Stimulated activated naive CD4-positive, alpha-beta T cell treated with Interleukin-2 at 50 U/mL for 16 hours (primary cell): ENCODE measurements at places on chromosomes 12 and 14.

DNA sequence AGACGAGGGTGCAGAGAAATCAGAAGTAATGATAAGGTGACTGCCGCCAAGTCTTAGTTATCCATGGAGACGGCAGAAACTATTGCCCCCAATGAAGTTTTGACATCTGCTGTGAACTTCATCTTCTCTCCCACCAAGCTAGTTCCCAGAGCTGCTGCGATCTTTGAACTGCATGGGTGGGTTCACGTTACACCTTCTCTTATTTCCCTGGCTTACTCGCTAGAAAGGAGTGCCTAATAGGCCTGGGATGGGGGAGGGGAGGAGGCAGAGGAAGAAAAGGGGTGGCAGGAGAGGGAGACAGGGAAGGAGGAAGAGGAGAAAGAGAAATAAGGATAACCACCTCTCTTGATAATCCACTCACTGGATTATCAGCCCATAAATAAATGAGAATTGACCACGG is 157.1 kb downstream of the NTF3 start:
- DNase-seq = no peak

- no peak for DNase-seq
These were observed 36.9 kb downstream of the ATP2A2 start for GRCh38 chr12:110317911-110318310.

DNA sequence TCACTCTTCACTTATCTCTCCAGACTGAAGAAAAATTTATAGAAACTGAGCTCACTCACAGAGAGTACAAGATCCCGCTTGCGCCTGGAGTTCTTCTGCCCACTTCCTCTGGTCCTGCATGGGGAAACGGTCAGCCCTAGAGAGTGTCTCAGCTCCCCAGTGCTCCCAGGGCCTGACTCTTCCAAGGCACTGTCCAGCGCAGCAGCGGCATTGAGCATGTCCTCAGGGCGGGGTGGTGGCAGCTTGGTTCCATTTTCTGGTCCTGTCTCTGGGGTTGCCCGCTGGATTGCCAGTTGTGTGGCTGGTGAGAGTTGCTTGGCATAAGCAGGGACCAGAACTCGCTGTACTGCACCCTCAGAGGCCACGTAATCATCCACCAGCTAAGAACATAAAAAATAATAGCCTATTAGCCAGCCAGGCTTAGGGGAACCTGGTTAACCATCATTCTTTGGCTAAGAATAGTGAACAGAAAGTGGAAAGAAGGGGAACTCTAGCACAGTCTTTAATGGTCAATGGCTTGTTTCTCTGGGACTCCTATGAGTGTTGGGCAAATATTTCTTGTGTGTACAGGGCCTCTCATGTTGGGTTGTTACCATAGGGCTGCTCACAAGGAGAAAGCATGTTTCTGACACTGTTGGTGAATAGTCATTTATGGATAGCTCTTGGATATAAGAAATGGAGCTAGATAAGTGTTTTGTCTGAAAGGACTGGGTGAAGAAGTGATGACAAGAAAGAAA is 13.7 kb upstream of the AJUBA start:
- no peak for DNase-seq

GRCh38 chr12:20272161-20272560 is 96.2 kb upstream of the PDE3A start:
- DNase-seq = no peak

- DNase-seq = no peak
These were observed 15.4 kb upstream of the TC2N start for GRCh38 chr14:91882776-91883175.

DNA sequence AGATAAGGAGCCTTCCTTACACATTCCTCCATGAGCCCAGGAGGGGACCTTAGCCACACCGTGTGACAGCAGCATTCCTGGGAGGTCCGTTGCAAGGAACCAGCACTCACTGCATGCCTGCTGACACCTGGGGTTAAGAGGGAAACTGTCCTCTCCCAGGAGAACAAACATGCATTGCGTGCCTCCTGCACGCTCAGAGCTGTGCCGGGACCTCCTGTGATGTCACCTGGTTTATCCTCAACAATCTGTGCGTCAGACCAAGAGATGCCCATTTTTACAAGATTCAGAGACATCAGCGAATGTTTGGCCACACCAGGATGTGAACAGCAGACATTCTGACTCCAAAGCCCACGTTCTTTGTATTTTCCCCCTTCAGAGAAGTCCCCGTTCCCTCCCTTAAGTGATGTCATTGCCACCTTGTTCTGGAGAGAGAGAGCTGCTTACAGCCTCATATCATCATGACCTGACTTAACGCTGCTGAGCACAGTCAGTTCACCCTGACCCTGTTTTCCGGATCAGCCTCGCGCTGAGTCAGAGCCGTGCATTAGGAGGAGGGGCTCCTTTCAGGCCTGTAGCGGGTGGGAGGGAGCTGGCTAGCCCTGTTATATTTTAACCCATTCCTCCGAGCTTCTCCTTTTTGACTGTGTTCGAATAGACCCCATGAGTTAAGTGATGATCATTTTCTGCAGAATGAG is 36.2 kb downstream of the TMEM120B start:
- DNase-seq = peak; percentile 24

GRCh38 chr12:42502682-42503081 is 86.9 kb downstream of the PRICKLE1 start:
- no peak for DNase-seq

GRCh38 chr12:115255257-115255656 is 571.3 kb upstream of the TBX3 start:
- no peak for DNase-seq

DNA sequence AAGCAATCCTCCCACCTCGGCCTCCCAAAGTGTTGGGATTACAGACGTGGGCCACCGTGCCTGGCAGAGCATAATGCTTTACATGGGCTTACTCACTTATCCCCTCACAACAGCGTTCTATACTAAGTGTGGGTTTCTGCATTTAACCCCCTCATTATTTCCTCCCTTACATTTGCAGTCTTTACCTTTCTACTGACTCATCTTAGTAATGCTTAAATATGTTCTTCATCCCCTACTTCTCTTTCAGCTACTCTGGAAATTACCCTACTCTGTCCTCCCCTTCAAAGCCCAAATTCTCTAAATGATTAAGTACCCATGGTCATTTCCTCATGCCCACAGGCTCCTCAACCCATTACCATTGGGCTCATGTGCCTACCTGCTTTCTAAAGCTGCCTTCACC is 40.7 kb downstream of the NKX2-1 start:
- DNase-seq = no peak

DNA sequence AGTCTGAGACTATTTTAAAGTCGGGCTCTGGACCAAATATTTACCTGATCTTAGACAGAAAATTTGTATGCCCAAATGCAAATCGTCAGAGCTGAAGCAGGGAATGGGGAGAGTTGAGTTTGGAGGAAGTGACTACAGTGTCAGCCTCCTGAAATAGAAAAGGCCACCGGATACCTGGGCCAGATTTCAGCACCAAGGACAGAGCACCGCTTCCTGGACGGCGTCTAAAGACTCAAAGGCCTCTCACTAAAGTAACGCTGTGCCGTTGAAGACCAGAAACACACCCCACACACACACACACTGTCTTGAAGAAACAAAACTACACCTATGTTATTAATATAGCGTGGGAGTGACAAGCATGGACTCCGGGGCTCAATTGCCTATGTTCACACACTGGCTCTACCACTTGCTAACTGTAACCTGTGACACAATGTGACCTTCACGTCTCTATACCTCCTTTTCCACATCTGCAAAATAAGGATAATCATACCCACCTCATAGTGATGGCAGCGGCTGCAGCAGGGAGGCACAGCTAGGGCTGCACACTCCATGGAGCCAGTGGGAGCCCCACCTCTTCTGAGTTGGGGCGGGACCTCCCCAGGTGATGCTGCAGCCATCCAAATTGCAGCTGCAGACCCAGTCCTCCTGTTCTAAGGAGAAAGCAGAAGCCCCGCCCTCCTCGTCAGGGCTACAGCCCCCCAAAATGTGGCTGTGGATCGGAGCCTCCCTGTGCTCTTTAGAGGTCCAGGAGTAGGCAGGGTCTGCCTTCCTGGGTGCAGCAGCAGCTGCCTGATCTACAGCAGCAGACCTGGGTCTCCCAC is 35.6 kb downstream of the KRT76 start:
- DNase-seq = peak; percentile 22

GRCh38 chr14:90405101-90405500 is 8.3 kb downstream of the CALM1 start:
- DNase-seq = no peak

DNA sequence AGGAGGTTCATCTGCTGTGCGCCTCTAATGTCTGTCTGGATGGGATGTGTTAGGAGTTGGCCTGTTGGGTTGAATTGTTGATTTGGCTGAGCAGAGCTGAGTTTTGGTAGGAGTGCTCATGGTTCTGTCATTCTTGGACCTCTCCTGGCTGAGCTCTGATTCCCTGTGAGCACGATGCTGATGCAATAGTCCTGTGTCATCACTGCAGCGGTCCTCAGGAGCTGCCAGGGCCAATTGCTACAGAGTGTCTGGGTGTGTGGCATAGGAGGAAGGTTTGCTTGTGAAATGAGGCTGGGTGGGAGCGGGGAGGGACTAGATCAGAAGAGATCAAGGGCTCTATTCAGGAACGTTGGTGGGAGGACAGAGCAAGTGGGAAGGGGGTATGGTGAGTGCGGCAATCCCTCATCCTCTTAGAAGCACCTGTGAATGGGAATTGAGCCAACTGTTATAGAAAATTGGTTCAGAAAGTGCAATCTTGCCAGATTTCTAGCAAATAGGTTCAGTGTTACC is 21.2 kb downstream of the PEX5 start:
- DNase-seq = no peak

DNA sequence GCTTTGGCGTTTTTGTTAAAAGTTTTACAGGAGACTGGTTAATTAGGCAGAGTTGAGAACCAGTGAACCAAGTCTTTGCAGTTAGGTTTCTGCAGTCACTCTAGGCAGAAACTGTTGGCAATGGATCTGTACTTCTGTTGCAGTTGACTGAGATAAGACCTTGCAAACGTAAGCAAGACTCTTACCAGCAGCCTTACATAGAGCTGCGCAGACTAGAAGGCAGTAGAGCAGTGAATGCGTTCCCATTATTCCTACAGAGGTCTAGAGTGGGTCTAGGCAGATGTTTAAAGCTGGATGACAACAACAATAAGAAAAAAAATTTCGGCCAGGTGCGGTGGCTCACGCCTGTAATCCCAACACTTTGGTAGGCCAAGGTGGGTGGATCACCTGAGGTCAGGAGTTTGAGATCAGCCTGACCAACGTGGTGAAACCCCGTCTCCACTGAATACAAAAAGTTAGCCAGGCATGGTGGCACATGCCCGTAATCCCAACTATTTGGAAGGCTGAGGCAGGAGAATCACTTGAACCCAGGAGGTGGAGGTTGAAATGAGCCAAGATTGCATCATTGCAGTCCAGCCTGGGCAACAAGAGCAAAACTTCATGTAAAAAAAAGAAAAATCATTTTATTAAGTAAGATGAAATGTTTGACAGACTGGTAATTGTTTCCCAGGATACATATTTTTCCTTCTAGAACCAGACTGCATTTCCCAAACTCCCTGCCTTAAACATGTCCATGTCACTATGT is 12.3 kb downstream of the RNASE9 start:
- DNase-seq = no peak

GRCh38 chr12:80178846-80179245 is 79.5 kb downstream of the OTOGL start:
- no peak for DNase-seq

- DNase-seq = no peak
These were observed 78.7 kb upstream of the CEP83 start for GRCh38 chr12:94538318-94538717.

DNA sequence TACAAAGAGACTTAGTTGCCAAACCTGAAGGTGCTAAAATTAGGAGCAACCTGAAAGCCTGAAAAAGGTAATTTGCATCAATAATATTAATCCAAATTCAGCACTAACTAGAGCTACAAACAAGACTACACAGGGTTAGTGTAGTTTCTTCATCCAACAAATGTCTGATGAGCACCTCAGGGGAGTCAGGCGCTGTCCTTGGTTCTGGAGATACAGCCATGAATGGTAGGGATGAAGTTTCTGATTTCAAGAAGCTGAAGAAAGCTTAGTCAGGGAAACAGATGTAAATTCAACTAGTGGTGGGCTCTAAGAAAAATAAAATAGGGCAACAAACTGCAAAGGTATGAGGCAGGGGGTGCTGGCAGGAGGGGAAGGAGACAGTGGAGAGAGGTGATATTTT is 266.3 kb downstream of the GLT1D1 start:
- no peak for DNase-seq

DNA sequence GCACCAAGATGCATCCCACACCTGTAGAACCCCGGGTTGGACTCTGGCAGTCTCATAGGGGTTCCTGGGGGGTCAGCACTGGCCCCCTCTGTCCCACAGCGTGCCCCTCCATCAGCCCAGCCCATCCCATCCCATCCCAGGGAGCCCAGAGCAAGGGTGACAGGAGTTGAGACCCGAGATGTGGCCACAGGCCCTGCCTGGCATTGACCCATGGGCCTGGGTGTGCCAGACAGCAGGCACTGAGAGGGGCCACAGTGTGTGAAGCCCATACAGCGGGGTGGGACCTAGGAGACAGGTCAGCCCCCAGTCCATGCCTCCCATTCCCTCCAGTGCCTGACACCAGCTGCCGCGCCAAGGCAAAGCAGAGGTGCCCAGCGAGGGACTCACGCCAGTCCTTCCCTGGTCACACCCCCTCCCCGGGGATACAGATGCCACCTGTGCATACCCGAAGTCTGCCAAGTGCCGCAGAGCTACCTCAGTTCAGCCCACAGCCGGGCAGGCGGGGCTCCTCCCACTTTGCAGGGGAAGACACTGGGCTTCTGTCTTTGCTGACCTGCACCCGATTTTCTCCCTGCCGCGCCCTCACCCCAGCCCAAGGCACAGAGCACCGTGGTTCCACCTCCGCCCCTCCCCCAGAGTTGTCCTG is 50.4 kb downstream of the CYP46A1 start:
- DNase-seq = no peak

GRCh38 chr14:90368946-90369721 is 27.7 kb upstream of the CALM1 start:
- no peak for DNase-seq

GRCh38 chr12:109725321-109726105 is 11.9 kb downstream of the FAM222A start:
- no peak for DNase-seq

- DNase-seq = no peak
These were observed 124.5 kb downstream of the CALM1 start for GRCh38 chr14:90521084-90521929.

- no peak for DNase-seq
These were observed 112.5 kb downstream of the LGMN start for GRCh38 chr14:92635896-92636295.

- no peak for DNase-seq
These were observed 60.7 kb upstream of the GZMB start for GRCh38 chr14:24694680-24695079.

DNA sequence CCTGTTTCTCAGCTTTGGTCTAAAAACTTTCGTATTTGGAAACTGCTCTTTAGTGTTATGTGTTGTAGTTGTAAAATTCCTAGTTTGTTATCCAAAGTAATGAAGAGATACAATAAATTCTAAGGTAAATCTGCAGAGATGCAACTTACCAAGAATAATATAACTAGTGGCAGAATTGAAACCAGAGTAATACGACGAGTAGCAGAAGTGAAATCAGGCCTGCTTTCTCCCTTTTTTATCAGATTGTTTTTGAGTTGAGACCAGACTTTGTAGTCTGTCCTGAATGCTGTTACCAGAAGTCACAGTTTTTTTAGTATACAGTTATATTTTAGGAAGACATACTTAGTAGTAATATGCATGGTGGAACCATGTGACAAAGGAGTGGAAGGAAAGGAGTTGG is 12.5 kb downstream of the PAPOLA start:
- DNase-seq = no peak

GRCh38 chr14:72810201-72810600 is 83.7 kb downstream of the DPF3 start:
- peak; percentile 72 for DNase-seq

GRCh38 chr14:55691659-55692058 is 111.7 kb downstream of the KTN1 start:
- no peak for DNase-seq

- DNase-seq = no peak
These were observed 72.0 kb downstream of the PPP2R5E start for GRCh38 chr14:63470962-63471793.
